ENCODE measurements at places on chromosomes 5 and 9.

GRCh38 chr5:158277276-158277675 lies 418.3 kb upstream of the CLINT1 start:
- DNase-seq: no peak

DNA sequence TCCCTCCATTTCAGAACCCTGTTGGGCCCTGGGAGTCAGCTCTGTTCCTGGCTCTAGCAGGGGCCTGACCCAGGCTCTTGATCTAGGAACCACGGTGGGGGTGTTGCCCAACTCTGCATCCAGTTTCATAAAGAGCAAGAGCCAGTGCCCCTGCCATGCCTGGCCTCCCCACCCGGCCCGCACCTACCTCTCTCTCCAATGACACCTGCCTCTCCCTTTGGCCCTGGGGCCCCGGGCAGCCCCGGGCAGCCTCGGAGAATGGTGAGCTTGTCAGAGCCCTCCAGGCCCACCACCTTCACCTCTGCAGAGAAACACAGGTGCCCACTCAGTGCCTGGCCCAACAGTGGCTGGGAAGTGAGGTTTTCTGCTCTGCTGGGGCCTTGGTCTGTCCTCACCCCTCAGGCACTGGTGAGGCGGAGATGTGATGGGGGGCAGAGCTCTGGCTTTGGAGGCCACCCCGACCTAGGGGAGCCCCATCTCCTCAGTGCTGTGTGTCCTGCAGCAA lies 1.5 kb downstream of the FCN1 start:
- DNase-seq: no peak

GRCh38 chr9:91060520-91061343 lies 259.1 kb downstream of the SYK start:
- no peak for DNase-seq

DNA sequence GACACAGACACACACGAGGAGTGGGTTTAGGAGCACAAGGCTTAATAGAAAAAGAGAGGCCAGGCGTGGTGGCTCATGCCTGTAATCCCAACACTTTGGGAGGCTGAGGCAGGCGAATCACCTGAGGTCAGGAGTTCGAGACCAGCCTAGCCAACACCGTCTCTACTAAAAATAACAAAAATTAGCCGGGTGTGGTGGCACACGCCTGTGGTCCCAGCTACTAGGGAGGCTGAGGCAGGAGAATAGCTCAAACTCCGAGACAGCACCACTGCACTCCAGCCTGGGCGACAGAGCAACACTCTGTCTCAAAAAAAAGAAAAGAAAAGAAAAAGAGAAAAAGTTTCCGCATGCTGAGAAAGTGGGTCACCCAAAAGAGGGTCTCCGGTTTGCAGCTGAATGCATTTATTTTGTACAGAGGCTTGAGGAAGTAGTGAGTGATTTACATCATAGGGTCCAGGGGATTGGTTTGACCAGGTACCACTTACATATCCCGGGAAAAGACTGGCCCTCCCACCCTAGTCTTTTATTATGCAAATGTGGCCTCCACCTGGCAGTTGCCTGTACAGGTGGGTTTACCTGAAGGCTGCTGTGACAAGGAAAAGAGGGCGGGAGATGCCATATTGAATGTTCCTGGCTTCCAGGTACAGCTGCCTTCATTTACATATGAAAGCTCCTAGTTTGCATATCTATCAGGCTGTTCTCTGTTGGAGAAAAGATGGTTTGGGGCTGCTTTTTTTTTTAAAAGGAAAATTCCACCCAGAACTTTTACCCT lies 366.2 kb upstream of the GRAMD2B start:
- DNase-seq: no peak

DNA sequence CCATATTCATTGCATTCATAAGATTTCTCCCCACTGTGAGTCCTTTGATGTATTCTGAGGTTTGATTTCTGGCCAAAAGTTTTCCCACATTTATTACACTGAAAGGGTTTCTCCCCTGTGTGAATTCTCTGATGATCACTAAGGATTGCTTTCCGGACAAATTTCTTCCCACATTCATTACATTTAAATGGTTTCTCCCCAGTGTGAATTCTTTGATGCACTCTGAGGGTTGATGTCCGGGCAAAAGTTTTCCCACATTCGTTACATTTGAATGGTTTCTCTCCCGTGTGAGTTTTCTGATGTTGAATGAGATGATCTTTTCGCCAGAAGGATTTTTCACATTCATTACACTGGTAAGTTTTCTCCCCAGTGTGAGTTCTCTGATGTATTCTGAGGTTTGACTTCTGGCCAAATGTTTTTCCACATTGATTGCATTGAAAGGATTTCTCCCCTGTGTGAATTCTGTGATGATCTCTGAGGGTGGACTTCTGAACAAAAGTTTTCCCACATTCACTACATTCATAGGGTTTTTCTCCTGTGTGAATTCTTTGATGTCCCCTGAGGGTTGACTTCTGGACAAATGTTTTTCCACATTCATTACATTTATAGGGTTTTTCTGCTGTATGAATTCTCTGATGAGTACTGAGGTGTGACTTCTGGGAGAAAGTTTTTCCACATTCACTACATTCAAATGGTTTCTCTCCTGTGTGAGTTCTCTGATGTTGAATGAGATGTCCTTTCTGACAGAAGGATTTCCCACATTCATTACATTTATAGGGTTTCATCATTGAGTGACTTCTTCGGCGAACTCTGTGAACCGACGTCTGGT lies 18.8 kb downstream of the ZNF510 start:
- no peak for DNase-seq

GRCh38 chr9:72294936-72295335 lies 70.1 kb downstream of the ZFAND5 start:
- DNase-seq: no peak

GRCh38 chr9:982394-983230 lies 6.2 kb downstream of the DMRT3 start:
- no peak for DNase-seq

Measured in activated CD4-positive, alpha-beta T cell treated with anti-CD3 and anti-CD28 coated beads, Interleukin-2, amount 50 U/mL, for 4 hours (primary cell).